ENCODE measurements at places on chromosomes 7 and 10.
A peak's percentile ranks its signal among the peaks of the same experiment; 100 is the strongest.

DNA sequence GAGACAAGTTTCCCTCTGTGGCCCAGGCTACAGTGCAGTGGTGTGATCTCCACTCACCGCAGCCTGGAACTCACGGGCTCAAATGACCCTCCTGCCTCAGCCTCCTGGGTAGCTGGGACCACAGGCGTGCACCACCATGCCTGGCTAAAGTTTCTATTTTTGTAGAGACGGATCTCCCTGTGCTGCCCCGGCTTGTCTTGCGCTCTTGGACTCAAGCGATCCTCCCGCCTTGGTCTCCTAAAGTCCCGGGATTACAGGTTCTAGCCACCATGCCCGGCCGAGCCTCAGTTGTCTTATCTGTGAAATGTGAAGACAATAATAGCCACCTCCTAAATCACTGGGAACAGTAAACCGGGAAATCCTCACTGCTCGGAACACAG lies 88.1 kb downstream of the FOXL3 start:
- DNase-seq: no peak

GRCh38 chr10:126549344-126549743 lies 121.1 kb downstream of the C10orf90 start:
- DNase-seq: no peak

DNA sequence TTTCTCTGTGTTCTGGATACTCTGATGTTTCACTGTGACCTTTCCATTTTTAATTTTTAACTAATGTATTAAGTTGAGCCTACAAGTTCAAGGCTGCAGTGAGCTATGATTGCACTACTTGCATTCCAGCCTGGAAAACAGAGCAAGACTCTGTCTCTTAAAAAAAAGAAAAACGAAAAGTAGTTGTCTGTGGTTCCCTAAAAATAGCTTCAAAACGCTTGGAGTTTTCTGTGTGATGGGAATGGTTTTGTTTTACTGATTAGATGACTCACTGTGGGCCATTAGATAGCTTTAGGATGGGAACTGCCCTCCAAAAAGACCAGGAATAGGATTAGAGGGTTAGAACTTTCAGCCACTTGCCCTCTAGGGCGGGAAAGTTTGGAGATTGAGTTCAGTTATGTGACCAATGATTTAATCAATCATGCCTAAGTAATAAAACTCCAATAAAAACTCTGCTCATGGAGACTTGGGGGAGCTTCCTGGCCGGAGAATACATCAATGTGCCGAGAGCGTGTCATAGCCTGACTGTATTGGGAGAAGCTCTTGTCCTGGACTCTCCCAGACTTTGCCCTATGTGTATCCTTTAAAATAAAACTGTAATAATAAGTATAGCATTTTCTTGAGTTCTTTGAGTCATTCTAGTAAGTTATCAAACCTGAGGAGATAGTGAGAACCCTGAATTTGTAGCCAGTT lies 147.1 kb downstream of the LYZL1 start:
- DNase-seq: no peak

GRCh38 chr10:103584216-103585010 lies 90.9 kb downstream of the NEURL1 start:
- peak; percentile 61 for DNase-seq

DNA sequence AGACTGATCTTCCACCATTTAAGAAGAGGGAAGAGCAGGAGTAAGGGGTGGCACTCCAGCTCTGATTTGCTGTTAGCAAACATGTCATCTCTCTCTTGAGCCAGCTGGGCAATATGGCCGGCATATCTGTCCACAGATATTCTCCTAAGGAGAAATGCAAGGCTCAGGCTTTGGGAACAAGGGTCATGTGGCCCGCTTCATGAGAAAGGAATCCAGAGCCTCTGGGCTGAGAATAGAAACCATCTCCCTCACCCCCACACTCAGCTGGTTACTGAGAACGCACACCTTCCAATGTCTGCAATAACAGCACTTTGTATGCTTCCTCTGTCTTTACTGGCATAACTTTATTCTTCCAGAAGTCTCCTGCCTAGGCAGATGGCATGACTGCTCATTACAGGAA lies 171.2 kb downstream of the ELMO1 start:
- no peak for DNase-seq

DNA sequence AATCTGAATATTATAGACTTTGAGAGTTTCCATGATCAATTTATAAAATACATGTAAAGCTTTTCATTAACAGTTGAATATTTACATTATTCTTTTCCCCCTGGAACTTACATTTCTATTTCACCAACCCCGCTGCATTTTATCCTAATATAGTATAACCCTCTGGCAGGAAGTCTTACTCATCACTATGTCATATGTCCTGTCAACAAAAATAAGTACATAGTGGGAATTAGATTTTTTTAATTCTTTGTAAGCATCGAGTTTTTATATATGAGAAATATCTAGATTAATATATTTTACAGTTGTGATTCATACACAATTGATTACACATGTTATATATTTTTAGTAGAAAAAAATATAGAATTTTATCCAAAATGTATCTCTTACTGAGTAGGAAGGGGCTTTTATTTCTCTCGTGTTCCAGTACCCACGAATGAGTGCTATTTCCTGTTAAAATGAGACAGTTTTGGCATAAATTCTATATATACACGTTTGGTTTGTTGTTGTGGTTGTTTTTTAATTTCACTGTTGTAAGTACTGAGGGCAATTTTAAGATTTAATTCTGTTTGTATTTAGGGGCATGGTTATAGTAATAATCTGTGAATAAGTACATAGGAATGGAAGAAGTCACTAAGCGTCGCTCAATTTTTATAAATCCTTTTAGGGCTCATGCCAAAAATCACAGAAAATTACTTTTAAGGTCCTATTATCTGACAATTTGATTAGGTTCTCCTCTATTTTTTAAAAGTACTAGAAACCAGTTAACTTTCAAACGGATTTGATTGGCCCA lies 87.1 kb downstream of the HECW1 start:
- no peak for DNase-seq

Data from activated CD4-positive, alpha-beta T cell treated with anti-CD3 and anti-CD28 coated beads, Interleukin-2, amount 50 U/mL, for 4 hours (primary cell).